ENCODE measurements at places on chromosomes 12 and 14. TPM values are rescaled to one million over a fixed set of nuclear protein-coding genes. Genes with fewer than 3 reads are reported as not detected.
A peak's percentile ranks its signal among the peaks of the same experiment; 100 is the strongest.

DNA sequence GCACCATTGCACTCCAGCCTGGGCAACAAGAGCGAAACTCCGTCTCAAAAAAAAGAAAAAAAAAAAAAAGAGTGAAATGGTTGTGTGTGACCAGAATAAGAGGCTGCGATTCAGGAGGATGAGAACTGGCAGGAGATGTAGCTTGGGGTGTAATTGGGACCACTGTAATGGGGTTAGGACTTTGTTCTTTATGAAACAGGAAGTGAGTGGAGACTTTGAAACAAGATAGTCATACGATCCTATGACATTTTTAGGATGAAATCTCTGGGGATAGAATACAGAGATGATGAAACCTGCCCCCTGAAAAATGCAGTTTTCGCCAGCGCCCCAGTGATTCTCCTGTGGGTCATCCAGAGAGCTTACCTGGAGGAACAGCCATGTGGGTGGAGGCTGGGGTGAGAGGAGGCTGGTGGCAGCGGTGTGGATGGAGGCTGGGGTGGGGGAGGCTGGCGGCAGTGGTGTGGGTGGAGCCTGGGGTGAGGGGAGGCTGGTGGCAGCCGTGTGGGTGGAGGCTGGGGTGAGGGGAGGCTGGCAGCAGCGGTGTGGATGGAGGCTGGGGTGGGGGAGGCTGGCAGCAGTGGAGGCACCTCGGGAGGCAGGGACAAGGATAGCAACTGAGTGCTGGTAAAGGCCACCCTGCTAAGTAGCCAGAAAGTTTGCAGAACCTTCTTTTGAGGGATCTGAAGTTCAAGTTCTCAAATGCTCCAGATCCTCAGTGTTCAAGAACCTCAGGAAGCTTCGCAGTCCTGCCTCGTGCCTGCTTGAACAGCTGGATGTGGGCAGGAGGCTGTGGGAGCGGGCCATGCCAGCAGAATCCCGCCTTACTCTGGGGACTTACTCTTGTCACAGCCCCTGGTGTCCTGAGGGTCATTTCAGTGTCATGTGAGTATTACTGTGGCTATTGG is 20.2 kb downstream of the FBXL14 start:
- no peak overlapping the region for H3K4me3 ChIP-seq

GRCh38 chr12:14272956-14273912 is 92.2 kb upstream of the ATF7IP start:
- peak overlapping the region; percentile 23 for H3K27ac ChIP-seq
- H3K27me3 ChIP-seq, result no peaks in the 10 kb centered on the region
- H3K4me3 ChIP-seq, result no peak overlapping the region
- no peaks in the 10 kb centered on the region for H3K4me1 ChIP-seq
- H3K36me3 ChIP-seq, result no peaks in the 10 kb centered on the region

DNA sequence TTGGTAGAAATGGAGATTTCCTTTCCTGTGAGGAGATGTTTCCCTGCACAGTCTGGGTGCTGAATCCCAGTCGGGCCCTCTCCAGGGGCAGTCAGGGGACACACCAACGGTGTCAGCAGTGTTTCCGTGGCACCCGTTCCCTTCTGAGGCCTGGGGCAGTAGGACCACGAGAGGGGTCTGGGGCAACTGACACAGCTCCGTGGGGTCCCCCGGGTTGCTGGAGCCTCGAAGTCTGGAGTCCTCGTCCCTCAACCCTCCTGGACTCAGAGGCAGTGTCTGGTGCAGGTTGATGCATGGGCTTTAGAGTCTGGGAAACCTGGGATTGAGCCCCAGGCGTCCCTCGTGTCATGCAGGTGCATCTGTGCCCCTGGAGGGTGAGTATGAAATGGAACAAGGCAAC is 327.3 kb downstream of the ADGRD1 start:
- DNase-seq, result no peak
- H3K27me3 ChIP-seq, result no peaks in the 10 kb centered on the region
- no peak overlapping the region for H3K4me3 ChIP-seq
- no peaks in the 10 kb centered on the region for H3K4me1 ChIP-seq

GRCh38 chr12:94716339-94716738 is 66.0 kb upstream of the TMCC3 start:
- no peak overlapping the region for H3K27ac ChIP-seq
- no peaks in the 10 kb centered on the region for H3K27me3 ChIP-seq
- no peaks in the 10 kb centered on the region for H3K4me1 ChIP-seq
- no peak for DNase-seq
- no peaks in the 10 kb centered on the region for H3K36me3 ChIP-seq

DNA sequence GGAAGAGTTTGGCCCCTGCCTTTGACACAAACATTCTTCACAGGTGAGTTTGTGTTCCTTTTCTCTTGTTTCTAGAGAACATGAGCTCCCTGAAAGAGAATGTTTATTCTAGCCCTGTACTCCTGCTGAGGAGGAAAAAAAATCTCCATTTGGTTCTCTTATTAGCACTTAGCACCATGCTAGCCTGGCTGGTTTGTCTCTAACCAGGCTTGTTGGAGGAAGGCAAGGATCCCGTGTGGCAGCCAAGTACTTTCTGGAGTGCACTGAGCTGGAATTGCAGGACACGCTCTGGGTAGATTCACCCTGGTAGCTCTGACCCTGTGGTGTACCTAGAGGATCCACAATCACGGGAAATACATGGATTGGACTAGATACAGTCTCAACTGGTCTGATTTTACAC is 41.9 kb downstream of the KCNA1 start:
- no peaks in the 10 kb centered on the region for H3K4me1 ChIP-seq
- DNase-seq, result no peak
- no peaks in the 10 kb centered on the region for H3K36me3 ChIP-seq
- H3K27ac ChIP-seq, result no peak overlapping the region
- H3K4me3 ChIP-seq, result no peak overlapping the region

DNA sequence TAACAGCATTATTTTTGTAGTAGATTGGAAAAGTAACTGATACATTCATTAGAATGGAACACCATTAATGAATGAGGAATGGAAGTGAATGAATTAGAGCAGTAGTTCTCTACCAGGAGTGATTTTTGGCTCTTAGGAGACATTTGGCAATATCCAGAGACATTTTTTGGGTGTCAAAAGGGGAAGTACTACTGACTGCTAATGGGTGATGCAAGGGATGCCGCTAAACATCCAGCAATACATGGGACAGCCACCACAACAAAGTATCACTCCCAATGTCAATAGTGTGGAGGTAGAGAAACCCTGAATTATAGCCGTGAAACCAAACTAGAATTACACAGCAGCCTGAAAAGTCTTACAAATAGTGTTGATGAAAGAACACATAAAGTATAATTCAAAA is 1.5 kb downstream of the CHURC1 start:
- no peak overlapping the region for H3K27ac ChIP-seq
- no peaks in the 10 kb centered on the region for H3K36me3 ChIP-seq
- H3K4me3 ChIP-seq, result no peak overlapping the region
- no peaks in the 10 kb centered on the region for H3K4me1 ChIP-seq

DNA sequence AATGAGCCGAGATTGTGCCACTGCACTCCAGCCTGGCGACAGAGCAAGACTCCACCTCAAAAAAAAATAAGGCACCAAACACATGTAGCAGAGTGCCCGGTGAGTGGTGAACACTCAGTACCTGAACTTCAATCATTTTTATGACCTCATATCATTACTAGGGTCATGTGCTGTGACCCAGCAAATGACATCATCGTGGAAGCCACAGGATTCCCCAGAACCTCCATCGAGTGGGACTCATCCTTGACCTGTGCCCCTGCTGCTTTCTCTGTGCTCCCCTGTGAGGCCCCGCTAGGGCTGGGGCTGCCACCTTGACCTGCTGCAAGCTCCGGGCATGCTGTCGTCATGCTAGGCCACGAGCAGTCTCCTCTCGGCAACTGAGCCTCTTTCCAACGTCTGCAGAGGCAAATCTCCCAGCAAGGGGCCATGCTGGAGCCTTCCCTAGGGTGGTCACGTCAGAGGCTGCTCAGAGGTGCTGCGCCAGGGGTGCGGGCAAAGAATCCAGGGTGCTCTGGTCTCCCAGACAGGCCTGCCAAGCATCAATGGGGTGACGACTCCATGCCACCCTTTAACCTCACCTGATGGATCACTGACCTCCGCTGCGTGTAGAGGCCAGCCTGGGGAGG is 18.5 kb downstream of the GLTP start:
- no peak overlapping the region for H3K4me3 ChIP-seq
- no peaks in the 10 kb centered on the region for H3K27me3 ChIP-seq
- H3K27ac ChIP-seq, result no peak overlapping the region
- H3K4me1 ChIP-seq, result no peaks in the 10 kb centered on the region

GRCh38 chr12:95764848-95765247 is 25.7 kb downstream of the NTN4 start:
- H3K4me3 ChIP-seq, result no peak overlapping the region
- H3K27me3 ChIP-seq, result no peaks in the 10 kb centered on the region
- no peak for DNase-seq
- H3K27ac ChIP-seq, result peak overlapping the region; percentile 23
- H3K4me1 ChIP-seq, result peaks cover 54% of the 10 kb centered on the region
- no peaks in the 10 kb centered on the region for H3K36me3 ChIP-seq

DNA sequence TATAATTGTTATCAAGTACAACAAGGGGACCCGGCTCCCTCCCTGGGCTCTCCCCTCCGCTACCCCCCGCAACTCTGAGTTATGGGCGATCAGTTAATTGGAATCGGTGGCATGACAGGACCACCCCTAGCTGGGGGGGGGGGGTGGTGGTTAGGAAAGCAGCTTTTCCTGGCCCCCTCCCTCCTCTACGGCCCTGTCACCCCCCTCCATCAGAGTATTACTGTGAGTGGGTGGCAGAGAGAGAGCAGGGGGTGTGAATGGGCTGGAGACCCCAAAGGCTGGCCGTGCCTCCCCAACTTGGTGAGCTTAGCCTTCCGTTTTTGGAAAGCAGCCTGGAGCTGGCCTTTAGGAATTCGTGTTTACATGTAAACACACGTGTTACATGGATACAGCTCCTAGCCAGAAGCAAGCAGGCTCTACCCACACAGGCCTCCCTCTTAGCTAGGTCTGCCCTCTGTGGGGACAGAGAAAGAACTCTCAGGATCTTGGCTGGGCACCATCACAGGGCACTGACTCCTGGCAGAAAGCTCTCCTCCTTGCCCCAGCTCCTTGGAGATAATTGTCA is 1.1 kb upstream of the HOXC4 start:
- no peak overlapping the region for H3K4me3 ChIP-seq
- peaks cover 20% of the 10 kb centered on the region for H3K27me3 ChIP-seq
- DNase-seq, result no peak
- peak overlapping the region; percentile 1 for H3K27ac ChIP-seq
- no peaks in the 10 kb centered on the region for H3K4me1 ChIP-seq

- no peaks in the 10 kb centered on the region for H3K36me3 ChIP-seq
- no peaks in the 10 kb centered on the region for H3K27me3 ChIP-seq
- H3K4me3 ChIP-seq, result no peak overlapping the region
- H3K27ac ChIP-seq, result no peak overlapping the region
- DNase-seq, result no peak
Observed at GRCh38 chr14:106094654-106095189, 568.3 kb downstream of the TMEM121 start.

GRCh38 chr12:108772891-108773797 is 41.8 kb upstream of the CORO1C start:
- no peaks in the 10 kb centered on the region for H3K27me3 ChIP-seq
- no peak for DNase-seq
- H3K36me3 ChIP-seq, result no peaks in the 10 kb centered on the region

- H3K4me3 ChIP-seq, result no peak overlapping the region
- no peaks in the 10 kb centered on the region for H3K27me3 ChIP-seq
- H3K36me3 ChIP-seq, result no peaks in the 10 kb centered on the region
- no peaks in the 10 kb centered on the region for H3K4me1 ChIP-seq
Observed at GRCh38 chr14:85917716-85918115, 387.8 kb downstream of the FLRT2 start.

DNA sequence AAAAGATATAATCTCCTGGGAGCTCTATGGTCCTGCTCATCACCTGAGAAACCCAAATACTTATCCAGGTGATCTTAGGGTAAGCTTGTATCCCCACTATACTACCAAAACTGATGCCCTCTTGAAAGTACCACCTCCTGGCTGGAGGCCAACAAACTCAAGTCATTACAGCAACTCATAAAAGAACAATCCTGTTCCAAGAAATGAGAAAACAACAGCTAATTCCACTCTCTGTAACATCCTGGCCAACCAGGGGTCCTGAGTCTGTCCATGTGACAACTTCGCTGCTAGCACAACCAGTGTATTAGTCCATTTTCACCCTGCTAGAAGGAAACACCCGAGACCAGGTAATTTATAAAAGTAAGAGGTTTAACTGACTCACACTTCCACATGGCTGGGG is 190.0 kb upstream of the BMP4 start:
- H3K27ac ChIP-seq, result no peak overlapping the region
- no peaks in the 10 kb centered on the region for H3K4me1 ChIP-seq
- no peak overlapping the region for H3K4me3 ChIP-seq
- no peaks in the 10 kb centered on the region for H3K27me3 ChIP-seq
- H3K36me3 ChIP-seq, result no peaks in the 10 kb centered on the region
- no peak for DNase-seq

GRCh38 chr14:53549956-53550355 is 396.8 kb upstream of the DDHD1 start:
- H3K27ac ChIP-seq, result no peak overlapping the region
- no peaks in the 10 kb centered on the region for H3K36me3 ChIP-seq
- no peaks in the 10 kb centered on the region for H3K4me1 ChIP-seq
- no peak overlapping the region for H3K4me3 ChIP-seq

- H3K4me3 ChIP-seq, result no peak overlapping the region
- H3K36me3 ChIP-seq, result no peaks in the 10 kb centered on the region
- H3K27me3 ChIP-seq, result no peaks in the 10 kb centered on the region
- H3K27ac ChIP-seq, result no peak overlapping the region
Observed at GRCh38 chr14:101587441-101587911, 26.2 kb downstream of the DIO3 start.

- no peaks in the 10 kb centered on the region for H3K36me3 ChIP-seq
- no peak overlapping the region for H3K4me3 ChIP-seq
- H3K27ac ChIP-seq, result no peak overlapping the region
- peaks cover 30% of the 10 kb centered on the region for H3K4me1 ChIP-seq
Observed at GRCh38 chr12:125189502-125189901, 124.3 kb downstream of the AACS start.

- peak overlapping the region; percentile 68 for H3K27ac ChIP-seq
- DNase-seq, result no peak
- no peak overlapping the region for H3K4me3 ChIP-seq
Observed at GRCh38 chr12:19190292-19191031, 60.9 kb downstream of the PLEKHA5 start.

DNA sequence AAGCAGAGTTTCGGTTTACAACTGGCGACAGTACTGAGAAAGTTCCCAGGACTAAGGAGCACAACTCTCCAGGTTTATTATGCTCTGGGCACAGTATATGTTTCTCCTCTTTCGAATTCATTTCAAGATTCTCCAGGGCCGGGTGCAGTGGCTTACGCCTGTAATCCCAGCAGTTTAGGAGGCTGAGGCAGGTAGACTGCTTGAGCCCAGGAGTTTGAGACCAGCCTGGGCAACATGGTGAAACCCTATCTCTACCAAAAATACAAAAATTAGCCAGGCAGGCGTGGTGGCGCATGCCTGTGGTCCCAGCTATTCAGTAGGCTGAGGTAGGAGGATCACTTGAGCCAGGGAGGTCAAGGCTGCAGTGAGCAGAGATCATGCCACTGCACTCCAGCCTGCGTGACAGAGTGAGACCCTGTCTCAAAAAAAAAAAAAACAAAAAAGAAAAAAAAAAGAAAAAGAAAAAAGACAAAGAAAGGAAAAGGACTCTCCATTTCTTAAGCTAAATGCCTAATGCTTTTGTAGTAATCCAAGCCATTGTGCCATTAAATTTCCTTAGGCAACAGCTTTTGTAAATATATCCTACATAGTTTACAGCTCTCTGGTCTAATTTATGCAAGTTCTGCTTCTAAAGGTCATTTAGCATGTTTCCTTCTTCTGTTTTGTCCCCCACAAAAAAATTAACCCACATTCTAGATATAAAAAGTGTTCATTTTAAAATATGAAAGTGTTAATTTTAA is 34.8 kb downstream of the ATL1 start:
- no peak overlapping the region for H3K4me3 ChIP-seq
- no peak for DNase-seq
- H3K27me3 ChIP-seq, result no peaks in the 10 kb centered on the region
- no peaks in the 10 kb centered on the region for H3K36me3 ChIP-seq

PCBP2 gene
- 378 TPM for total RNA-seq

KIF5A gene
- total RNA-seq, result 0.12 TPM

CEP170B gene
- 15.1 TPM for total RNA-seq

OVCH1 gene
- total RNA-seq, result not detected

BICDL1 gene
- 47.2 TPM for total RNA-seq

All from right atrium auricular region (tissue), 2 donors.